ENCODE measurements at places on chromosomes 3 and 15. TPM values are rescaled to one million over a fixed set of nuclear protein-coding genes. Genes with fewer than 3 reads are reported as not detected.

- DNase-seq, result no peak
Measured at GRCh38 chr3:119492128-119492527, 6.2 kb upstream of the TIMMDC1 start.

DNA sequence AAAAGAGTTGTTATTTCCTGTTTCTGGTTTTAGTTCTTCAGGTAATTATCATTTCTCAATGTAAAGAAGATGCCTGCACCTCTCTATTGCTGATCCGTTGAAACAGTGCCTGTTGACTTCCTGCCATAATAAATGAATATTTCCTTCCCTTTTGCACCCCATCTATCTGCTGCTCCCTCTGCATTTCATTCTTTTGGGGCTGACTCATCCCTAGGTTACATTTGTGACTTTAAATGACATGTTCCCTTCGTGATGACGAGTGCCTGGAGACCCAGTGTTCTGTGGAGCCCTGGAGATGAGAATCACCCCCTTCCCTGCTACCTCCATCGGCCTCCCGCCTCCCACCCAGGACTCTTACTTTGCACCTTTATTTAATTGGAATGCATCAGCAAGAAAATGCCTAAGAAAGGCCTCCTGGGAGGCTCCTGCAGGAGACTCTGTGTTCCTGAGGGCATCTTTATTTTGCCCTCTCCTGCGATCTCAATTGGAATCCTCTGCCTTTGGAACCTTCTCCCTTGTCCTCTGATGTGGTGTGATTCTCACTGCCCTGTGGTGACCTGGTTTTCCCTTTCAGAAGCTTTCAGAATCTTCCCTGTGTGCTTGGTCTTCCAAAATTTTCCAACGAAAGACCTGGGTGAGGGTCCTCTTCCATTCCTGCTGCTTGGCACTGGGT is 13.7 kb downstream of the LRRK1 start:
- DNase-seq, result no peak

DNA sequence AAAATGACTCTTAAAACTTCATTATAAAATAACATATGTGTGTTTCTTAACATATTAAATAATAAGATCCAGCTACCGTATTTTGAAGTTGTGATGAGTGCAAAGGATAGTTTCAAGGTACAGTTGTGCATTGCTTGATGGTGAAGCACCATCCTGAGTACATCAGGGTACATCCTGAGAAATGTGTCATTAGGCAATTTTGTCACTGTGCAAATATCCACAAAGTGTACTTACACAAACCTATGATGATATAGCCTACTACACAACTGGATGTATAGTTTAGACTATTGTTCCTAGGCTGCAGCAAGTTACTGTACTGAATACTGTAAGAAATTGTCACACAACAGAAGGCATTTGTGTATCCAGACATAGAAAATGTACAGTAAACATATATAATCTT is 20.8 kb upstream of the TM4SF1 start:
- no peak for DNase-seq

GRCh38 chr3:45979378-45979777 is 16.2 kb downstream of the FYCO1 start:
- DNase-seq, result no peak

GRCh38 chr3:178494386-178494785 is 41.9 kb upstream of the KCNMB2 start:
- no peak for DNase-seq

- no peak for DNase-seq
Measured at GRCh38 chr15:48766196-48766595, 44.7 kb downstream of the CEP152 start.

DNA sequence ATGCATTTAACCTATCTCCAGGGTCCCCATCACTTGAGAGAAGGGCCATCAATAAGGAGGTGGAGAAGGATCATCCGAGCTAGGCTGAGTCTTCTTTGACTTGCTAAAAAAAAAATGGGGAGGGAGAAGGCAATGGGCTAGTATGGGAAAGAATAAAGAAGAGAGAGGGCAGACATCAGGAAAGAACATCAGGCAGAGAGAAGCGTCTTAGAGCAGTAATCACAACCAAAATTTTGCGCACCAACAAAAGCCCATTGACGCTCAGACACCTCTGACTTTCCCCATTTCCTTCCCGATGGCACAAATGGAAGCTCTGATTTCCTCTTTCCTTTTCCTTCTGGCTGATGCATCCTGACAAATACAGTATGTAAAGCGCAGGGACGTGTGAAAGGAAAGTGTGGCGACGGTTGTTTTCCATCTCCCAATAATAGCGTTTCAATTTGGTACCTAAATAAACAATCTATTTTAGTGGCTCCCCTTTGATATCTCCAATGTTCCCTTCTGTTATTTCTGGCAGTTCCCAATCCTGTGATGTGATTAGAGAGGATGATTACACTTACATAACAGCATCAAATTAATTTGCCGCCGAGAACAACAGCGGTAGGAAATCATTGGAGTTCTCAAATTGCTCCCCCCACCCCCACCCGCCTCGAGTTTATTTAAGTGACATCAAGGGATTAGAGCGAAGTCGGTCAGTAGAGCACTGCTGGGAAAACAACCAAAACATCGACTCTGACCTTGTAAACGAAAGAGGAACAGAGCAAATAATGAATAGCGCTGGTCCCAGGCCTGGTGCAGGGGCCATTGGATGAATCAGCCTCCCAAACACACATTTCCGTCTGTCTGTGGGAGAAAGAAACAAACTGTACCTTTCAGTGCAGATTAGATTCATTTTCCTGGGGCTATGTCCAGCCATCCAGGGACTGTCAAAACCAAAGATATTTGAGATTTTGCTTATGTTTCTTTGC is 273.3 kb upstream of the ICE2 start:
- DNase-seq, result no peak

GRCh38 chr3:56783644-56784447 is 17.9 kb downstream of the ARHGEF3 start:
- no peak for DNase-seq

GRCh38 chr15:33154351-33155166 is 40.0 kb downstream of the FMN1 start:
- no peak for DNase-seq

GRCh38 chr3:54533856-54534255 is 394.0 kb downstream of the LRTM1 start:
- no peak for DNase-seq

- DNase-seq, result no peak
Measured at GRCh38 chr3:138657508-138657907, 48.9 kb downstream of the FAIM start.

DNA sequence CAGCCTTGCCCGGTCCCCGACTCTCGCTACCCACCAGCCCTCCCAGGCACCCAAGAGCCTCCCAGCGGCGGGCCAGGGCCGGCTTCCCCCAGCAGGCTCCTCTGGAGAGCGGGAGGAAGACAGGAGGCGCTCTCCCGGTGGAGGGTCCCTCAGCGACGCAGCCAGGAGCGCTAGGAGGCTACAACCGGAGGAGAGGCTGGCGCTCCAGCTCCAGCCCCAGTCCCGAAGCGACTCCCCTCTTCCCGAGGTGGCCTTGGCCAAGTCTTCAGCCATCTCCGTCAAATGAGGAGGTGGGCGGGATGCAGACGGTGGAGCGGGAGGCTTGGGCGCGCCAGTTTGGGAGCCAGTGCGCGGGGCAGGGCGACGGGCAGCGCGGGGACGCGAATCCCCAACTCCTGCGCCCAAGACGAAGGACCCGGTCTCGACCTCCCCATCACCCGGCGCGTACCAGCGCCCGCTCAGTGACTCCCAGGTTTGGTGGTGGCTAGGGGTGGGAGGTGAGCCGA is 722 bp downstream of the CHRNA3 start:
- DNase-seq, result no peak

GRCh38 chr15:101351736-101352135 is 56.7 kb upstream of the SNRPA1 start:
- DNase-seq, result no peak

DNA sequence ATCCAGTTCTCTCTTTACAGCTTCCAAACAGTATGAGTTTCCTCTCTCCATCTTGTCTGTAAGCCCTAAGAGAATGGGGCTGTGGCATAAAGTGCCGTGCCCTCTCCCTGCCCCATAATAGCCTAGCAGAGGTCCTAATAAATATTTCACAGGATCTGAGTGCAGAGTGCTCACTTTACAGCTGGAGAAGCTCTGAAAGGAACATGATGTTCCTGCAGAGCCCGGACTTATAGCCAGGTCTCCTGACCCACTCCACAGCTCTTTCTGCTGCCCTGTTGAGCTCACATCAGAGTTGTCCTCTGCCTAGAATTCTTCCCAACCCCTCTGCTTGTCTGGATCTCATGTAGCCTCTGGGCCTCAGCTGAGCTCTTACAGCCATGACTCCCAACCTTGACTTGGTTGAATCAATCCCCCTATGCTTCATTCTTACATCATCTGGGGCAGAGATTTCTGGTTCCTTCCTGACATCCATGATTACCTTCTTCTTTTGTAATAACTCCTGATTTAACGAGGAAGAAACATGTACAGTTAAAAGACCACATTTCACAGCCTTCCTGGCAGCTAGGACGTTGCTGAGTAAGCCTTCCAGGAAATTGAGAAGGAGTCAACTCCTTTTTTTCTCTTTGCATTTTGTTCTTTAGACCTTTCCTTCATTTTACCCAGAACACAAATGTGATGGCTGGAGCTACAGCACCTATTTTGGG is 135.3 kb downstream of the RPLP1 start:
- no peak for DNase-seq

DNA sequence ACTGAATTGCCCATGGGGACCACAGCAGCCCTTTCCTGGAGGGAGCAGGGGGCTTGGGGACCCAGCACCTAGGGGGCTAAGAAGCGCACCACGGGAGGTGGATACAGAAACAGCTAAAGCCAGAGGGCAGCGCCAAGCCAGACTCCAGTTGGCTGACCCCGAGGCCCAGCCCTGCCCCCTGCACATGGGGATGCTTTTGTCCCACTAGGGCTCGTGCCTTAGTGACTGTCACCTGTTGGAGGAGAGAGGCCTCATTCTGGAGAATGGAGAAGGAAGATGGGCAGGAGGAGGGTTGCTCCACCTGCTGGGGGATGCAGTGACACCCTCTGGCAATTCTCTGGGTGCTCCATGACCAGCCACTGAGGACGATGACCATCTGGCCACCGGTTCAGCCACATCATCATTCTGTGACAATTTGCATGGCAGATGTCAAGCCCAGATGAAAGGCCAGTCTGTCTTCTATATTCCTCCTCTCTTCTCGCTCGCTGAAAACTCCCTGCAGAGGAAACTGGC is 167.8 kb upstream of the TLE3 start:
- no peak for DNase-seq

- DNase-seq, result no peak
Measured at GRCh38 chr15:99071091-99071680, 33.7 kb upstream of the SYNM start.

DNA sequence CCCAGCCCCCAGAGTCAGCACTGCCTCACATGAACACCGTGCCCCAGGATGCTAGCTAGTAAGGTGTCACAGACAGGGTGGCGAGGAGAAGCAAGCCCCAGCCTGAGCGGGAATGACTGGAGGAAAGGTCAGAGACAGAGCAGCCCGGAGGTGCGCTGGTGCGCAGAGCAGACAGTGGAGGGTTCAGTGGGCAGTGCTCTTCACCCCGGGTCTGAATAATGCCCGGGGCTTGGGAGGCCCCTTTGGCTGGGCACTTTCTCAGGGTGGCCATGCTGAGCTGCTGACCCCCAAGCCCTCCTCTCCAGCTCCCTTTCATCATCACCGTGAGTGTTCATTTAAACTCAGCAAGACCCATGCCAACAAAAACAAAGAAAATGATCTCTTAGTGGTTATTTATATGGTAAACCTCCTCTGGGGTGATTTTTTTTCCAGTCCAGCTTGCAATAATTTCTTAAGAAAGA is 110.8 kb downstream of the VGLL4 start:
- DNase-seq, result no peak

DNA sequence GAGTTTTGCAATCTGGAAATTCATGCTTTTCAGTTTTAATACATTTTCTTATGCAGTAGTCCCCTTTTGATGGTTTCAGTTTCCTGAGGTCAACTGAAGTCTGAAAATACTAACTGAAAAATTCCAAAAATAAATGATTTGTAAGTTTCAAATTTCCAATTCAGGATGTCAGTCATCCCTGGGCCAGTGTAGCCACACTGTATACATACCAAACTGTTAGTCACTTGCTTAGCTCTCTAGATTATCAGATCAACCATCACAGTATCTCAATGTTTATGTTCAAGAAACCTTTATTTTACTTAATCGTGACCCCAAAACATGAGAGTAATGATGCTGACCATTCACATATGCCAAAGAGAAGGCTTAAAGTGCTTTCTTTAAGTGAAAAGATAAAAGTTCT is 715.5 kb downstream of the GBE1 start:
- DNase-seq, result no peak

The FBXW12 gene
- not detected for total RNA-seq

The TRIM71 gene
- 0.84 TPM for total RNA-seq

The CGNL1 gene
- 13.7 TPM for total RNA-seq

The GASK1A gene
- 14.6 TPM for total RNA-seq
